ENCODE measurements at places on chromosomes 1 and 21.

DNA sequence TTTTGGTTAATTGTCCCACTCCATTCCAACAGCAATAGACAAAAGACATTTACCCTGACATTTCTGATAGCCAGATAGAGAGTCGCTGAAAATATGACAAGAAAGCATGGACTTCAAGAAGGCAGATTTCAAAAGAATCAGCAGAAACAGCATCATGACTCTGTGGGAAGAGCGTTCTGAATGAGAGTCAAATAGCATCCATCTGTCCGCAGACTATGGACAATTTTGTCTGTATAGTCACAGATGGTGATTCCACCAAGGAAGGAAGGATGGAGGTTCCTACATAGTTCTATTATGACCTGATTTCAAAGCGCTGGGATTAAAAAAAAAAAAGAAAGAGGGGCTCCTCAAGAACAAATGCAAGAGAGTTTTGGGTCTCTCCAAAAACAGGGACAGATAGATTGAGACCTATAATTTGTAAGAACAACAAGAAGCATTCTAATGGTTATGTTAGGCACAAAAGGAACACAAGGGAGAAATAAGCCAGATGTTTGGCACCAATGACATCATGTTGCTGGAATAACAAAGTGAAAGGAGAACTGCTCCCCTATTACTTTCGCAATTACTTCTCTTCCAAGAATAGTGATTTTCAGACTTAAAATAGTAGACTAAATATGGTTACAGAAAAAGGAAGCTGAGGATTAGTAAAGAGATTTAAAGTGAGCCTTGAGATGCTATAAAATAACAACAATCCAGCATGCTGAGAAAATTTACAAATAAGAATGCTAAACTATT, 28.5 kb downstream of the NIBAN1 start:
- peak; percentile 36 for DNase-seq

GRCh38 chr1:39643705-39644104, 4.3 kb upstream of the HEYL start:
- DNase-seq: no peak

DNA sequence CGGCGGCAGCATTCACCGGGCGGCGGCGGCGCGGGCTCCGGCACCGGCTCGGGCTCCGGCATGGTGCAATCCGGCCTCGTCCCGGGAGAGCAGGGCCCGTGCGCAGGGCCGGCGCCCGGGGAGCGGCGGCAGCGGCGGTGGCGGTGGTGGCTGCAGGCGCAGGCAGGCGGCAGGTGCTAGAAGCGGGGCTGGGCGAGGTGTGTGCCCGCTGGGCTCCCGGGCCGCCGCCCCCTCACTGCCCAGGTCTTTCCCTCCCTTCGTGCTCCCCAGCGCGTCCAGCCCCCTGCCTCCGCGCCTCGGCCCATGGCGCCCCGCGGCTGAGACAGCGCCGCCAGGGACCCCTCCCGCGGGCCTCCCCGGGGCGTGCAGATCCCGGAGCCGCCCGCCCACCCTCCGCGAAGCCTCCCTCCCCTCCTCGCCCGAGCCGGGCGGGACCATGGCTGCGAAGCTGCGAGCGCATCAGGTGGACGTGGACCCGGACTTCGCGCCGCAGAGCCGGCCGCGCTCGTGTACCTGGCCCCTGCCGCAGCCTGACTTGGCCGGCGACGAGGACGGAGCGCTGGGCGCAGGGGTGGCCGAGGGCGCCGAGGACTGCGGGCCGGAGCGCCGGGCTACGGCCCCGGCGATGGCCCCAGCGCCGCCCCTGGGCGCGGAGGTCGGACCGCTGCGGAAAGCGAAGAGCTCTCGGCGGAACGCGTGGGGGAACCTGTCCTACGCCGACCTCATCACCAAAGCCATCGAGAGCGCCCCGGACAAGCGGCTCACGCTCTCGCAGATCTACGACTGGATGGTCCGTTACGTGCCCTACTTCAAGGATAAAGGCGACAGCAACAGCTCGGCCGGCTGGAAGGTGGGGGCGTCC, 492 bp downstream of the FOXO6 start:
- no peak for DNase-seq

DNA sequence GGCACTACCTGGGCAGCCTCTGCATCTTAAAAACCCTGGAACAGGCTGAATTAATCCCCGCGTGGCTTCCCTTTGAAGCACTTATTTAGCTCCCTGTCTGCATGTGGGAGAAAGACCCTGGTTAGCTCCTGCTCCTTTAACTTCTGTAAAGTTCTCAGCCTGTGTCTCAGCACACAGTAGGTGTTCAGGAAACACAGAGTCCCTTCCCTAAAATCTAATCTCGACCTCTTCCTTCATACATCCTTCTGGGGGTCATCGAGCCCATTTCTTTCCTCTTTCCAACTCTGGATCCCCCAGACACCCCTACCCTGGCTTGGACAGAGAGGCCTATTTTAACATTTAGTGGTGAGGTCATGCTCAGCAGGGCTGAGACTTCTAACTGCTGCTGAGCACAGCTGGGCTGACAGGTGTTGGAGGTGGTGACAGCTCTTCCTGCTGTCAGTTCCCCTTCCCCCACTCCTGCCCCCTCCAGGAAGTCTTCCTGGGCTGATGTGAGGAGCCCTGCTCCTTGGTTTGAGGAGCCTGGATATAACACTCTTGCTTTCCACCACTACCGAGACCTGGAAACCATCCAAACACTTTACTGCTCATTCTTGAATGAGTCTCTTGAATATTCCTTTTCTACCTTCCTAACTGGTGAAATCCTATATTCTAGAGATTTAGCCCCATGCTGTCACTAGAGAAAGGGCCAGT, 5.3 kb downstream of the E2F2 start:
- no peak for DNase-seq

- no peak for DNase-seq
These were observed 994 bp upstream of the ACBD6 start for GRCh38 chr1:180503280-180503862.

DNA sequence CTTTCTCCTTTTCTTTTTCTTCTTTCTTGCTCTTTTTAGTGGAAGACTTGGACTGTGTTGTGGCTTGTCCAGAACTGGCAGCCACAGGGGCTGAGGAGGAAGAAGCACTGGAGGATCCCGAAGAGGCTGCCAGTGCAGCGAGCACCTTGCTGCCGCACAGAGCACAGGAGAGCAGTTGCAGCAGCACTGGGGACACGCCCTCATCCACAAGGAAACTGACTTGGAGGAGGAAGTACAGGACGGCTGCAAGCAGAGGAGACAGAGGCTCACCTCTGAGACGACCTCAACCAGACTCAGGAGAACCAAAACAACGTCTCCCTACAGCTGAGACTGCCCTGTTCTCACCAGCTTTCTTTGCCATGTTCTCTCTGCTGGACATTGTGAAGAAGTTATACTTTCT, 88.9 kb downstream of the UBR4 start:
- no peak for DNase-seq

DNA sequence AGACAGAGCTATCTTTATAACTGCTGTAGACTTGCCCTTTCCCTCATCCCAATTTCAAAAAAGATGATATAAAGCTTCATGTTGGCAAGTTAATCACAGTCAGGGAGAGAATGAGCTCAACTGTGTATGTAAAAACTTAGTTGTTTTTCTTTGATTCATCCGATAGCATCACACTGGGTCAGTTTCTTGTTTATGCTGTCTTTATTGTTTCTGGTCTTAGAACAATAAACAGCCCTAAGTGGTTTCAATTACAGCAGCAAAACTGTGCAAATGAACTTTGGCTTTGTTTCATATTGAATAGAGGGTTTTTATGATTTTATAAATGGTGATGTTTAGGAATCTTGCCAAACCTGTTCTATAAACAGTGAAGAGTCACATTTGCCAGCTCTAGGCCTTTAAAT, 423.8 kb upstream of the CXADR start:
- no peak for DNase-seq

GRCh38 chr1:76430531-76430930, 356.0 kb downstream of the ST6GALNAC3 start:
- no peak for DNase-seq

DNA sequence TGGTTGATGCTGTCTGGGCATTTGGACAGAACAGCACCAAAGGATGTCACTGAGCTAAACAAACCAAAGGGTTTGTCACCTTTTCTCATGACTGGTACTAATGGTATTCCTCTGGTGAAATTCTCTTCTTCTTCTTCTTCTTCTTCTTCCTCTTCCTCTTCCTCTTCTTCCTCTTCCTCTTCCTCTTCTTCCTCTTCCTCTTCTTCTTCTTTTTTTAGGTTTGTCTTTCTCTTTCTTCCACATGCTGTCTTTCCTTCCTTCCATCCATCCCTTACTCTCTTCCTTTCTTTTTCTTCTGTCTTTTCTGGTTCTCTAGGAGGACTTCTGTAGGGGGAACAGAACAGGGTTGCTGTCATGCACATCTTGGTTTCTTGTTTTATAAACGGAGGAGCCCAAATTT, 9.3 kb upstream of the IGFN1 start:
- DNase-seq: no peak

- DNase-seq: no peak
These were observed 82.7 kb upstream of the ZBTB18 start for GRCh38 chr1:243968413-243968812.

DNA sequence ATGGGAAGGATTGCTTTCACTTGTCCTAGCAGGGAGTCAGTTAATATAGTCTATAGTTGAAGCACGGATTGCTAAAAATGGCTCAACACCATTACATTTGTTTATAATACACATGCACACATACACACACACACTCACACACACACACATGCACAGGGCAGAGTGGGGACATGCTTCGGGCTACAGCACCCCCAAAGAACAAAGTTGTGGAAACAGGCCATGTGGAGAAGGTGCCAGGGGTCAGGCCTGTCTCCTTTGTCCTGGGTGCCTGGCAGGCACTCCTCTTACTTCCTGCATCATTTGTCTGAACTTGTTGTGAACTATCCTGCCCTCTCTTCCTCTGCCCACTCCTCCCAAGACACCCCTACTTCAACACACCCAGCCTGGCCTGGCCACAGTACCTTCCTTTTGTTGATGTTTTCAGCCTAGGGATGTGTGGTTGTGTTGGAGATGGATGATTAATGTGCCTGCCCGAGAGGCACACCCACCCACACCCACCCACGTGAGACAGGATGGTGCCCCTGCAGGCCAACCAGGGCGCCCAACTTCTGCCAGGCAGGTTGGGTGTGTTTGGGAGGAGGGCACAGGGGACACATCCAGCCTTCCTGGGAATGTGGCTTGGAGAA, 17.5 kb downstream of the RASSF5 start:
- DNase-seq: no peak

Data from AG09319 (cell line).